Neural crest cell (in vitro differentiated cells): ENCODE measurements at places on chromosomes 3 and 15. TPM values are rescaled to one million over a fixed set of nuclear protein-coding genes. Genes with fewer than 3 reads are reported as not detected.

GRCh38 chr3:38507120-38507519, 11.0 kb downstream of the EXOG start:
- H3K36me3 ChIP-seq = peaks cover 9% of the 10 kb centered on the region
- no peaks in the 10 kb centered on the region for H3K27me3 ChIP-seq
- H3K27ac ChIP-seq = no peak overlapping the region
- H3K4me1 ChIP-seq = no peaks in the 10 kb centered on the region
- no peak for DNase-seq

DNA sequence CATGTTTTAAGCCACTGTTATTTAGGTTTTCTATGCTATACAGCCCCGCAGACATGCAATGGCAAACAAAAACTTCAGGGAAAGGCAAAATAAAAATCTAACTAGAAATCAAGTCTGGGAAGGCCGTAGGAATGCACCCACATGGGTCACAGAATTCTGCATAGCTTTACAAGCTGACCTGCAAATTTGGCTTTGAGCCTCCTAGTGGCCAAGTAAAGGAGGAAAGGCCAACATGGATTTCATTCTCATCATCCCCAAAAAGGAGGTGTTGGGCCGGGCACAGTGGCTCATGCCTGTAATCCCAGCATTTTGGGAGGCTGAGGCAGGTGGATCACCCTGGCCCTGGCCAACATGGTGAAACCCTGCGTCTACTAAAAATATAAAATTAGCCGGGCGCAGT, 124.3 kb downstream of the FBLN2 start:
- H3K27ac ChIP-seq = no peak overlapping the region
- H3K36me3 ChIP-seq = no peaks in the 10 kb centered on the region
- peaks cover 10% of the 10 kb centered on the region for H3K4me1 ChIP-seq
- DNase-seq = no peak
- no peak overlapping the region for H3K4me3 ChIP-seq

- H3K4me1 ChIP-seq = peaks cover 65% of the 10 kb centered on the region
- peak overlapping the region; percentile 92 for H3K27ac ChIP-seq
- no peaks in the 10 kb centered on the region for H3K36me3 ChIP-seq
- no peak for DNase-seq
These were observed 148 bp downstream of the RBMS3 start for GRCh38 chr3:29281094-29281343.

- H3K4me3 ChIP-seq = peak overlapping the region; percentile 1
- no peak overlapping the region for H3K27ac ChIP-seq
- peak; percentile 65 for DNase-seq
- H3K4me1 ChIP-seq = peaks cover 74% of the 10 kb centered on the region
- H3K36me3 ChIP-seq = no peaks in the 10 kb centered on the region
- H3K27me3 ChIP-seq = peaks cover 94% of the 10 kb centered on the region
These were observed 187.9 kb downstream of the OPA1 start for GRCh38 chr3:193780810-193781478.

- peaks cover 15% of the 10 kb centered on the region for H3K4me1 ChIP-seq
- H3K4me3 ChIP-seq = no peak overlapping the region
- no peaks in the 10 kb centered on the region for H3K27me3 ChIP-seq
- DNase-seq = no peak
- no peak overlapping the region for H3K27ac ChIP-seq
These were observed 197.7 kb downstream of the FNDC3B start for GRCh38 chr3:172236771-172237742.

DNA sequence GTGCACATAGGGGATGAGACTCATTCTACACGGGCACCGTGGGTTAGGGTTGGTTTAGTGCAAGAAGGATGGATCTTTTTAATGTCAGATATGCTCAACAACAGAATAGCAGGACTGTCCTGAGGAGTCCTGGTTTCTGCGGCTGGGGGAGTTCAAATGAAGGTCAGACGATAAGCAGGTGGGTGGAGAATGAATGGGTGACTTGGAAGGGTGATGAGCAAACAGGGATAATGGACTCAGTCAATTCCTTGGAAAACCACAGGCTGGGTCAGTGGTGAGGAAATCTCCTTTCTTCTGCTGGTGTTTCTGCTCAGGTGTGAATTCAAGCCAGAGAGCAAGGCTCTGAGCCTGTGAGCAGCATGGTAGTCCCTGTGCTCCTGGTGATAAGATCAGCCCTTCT, 59.9 kb downstream of the MESD start:
- peaks cover 34% of the 10 kb centered on the region for H3K4me1 ChIP-seq
- no peak overlapping the region for H3K4me3 ChIP-seq
- no peak for DNase-seq
- H3K27ac ChIP-seq = peak overlapping the region; percentile 65
- H3K27me3 ChIP-seq = no peaks in the 10 kb centered on the region
- H3K36me3 ChIP-seq = peaks cover 9% of the 10 kb centered on the region

DNA sequence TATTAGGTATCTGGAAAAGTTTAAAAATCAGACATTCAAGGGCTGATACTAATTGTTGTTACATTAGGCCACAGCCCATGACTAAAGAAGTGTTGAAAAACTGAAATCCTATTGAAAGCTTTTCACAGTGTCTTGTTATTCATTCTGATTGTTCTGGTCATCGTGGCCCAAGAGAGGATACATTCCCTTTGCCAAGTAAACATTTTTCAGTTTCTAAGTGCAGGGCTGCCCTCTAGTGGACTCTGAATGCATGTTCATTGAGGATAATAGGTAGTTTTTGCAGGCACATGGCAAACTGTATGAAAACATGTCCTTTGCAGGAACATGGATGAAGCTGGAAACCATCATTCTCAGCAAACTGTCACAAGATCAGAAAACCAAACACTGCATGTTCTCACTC, 181.1 kb downstream of the MYRIP start:
- H3K27me3 ChIP-seq = peaks cover 4% of the 10 kb centered on the region
- no peak overlapping the region for H3K27ac ChIP-seq
- peak; percentile 27 for DNase-seq
- H3K4me1 ChIP-seq = no peaks in the 10 kb centered on the region
- H3K36me3 ChIP-seq = peaks cover 18% of the 10 kb centered on the region

- no peaks in the 10 kb centered on the region for H3K36me3 ChIP-seq
- peak; percentile 57 for DNase-seq
- H3K27ac ChIP-seq = peak overlapping the region; percentile 89
- H3K4me1 ChIP-seq = peaks cover 51% of the 10 kb centered on the region
These were observed 1.8 kb downstream of the CAMKV start for GRCh38 chr3:49867871-49868321.

DNA sequence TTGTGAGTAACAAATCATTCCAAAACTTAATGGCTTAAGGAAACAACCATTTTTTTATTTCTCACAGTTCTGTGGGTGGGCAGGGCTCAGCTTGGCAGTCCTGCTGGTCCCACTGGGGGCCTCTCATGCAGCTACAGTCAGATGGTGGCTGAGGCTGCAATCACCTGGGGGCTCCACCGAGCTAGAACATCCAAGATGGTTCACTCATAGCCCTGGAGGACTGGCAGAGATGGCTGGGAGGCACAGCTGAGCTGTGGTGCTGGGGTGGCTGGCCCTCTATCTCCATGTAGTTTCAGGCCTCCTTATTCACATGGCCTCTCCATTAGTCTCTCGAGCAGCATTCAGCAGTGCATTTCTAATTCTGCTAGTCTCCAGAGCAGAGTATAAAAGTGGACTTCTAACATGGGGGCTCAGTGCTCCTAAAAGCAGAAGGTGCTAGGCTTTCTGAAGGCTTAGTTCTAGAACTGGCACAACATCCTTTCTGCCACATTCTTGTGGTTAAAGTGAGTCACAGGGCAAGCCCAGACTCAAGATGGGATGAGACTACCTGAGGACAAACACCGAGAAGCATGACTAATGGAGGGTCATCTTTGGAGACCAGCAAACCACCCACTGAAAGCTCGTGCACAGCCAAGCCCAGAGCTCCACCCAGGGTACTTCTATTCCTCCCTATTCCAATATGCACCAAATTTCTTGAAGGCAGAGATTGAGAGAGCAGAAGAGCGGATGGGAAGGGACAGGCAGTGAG, 6.3 kb downstream of the CAV3 start:
- no peak overlapping the region for H3K4me3 ChIP-seq
- H3K27me3 ChIP-seq = no peaks in the 10 kb centered on the region
- no peak for DNase-seq
- H3K4me1 ChIP-seq = peaks cover 21% of the 10 kb centered on the region
- H3K36me3 ChIP-seq = no peaks in the 10 kb centered on the region

C3orf80 gene
- total RNA-seq = 0.18 and 0.44 TPM in 2 replicates

RBM5 gene
- total RNA-seq = 193 and 213 TPM in 2 replicates

NGRN gene
- total RNA-seq = 126 and 132 TPM in 2 replicates

NOX5 gene
- total RNA-seq = not detected in 2 replicates

CGNL1 gene
- 1.2 and 1.3 TPM in 2 replicates for total RNA-seq

AADACL2 gene
- not detected in 2 replicates for total RNA-seq
